ENCODE measurements at places on chromosomes 13 and 19. TPM values are rescaled to one million over a fixed set of nuclear protein-coding genes. Genes with fewer than 3 reads are reported as not detected.

DNA sequence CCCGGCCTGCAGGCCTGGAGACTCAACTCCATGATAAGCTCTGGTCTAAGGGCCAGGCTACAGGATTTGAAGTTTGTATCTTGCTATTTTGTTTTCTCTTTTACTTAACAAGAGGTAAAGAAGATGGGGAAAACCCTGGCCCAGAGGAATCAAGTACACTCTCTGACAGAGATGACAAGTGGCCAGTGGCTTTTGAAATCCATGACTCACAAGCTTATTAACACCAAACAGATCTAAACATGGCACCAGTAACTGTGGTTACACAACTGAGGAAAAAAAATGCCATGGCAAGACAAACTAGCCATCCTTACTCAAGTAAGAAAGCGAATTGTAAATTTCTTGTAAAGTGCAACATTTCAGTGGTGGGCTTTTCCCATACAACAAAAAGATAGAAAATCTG is 72.6 kb upstream of the SERTM1 start:
- DNase-seq, result no peak

DNA sequence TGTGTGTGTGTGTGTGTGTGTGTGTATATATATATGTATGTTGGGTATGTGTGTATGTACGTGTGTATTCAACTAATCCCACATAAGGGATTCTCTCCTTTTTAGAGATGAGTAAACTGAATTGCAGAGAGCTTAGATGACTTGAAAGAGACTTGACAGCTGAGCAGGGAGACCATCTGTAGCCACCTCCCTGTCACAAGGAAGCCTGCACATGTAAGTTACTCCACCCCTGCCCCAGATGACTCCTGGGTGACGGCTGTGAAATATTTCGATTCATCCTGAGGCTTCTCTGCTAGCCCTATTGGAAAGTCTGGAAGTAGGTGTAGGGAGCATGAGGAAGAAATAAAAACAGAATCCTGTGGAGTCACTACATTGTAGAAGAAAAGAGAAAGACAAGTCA is 480.4 kb downstream of the FOXO1 start:
- DNase-seq, result no peak

DNA sequence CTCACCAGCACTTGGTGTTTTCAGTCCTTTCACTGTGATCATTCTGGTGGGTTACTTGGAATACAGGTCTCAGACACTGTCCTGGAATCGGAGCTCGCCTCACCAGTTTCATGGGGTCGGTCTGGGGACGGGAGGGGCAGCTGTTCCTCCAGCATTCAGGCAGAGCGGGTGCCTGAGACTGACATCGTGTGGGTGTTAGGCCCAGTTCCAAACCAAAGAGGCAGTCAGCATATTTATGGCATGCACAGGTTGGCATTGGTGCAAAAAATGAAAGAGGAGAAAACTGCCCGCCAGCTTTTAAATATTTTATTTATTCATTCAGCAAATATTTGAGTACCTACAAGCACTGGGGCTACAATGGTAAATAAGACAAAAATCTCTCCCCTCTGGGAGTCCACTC is 20.1 kb downstream of the PLEKHF1 start:
- no peak for DNase-seq

DNA sequence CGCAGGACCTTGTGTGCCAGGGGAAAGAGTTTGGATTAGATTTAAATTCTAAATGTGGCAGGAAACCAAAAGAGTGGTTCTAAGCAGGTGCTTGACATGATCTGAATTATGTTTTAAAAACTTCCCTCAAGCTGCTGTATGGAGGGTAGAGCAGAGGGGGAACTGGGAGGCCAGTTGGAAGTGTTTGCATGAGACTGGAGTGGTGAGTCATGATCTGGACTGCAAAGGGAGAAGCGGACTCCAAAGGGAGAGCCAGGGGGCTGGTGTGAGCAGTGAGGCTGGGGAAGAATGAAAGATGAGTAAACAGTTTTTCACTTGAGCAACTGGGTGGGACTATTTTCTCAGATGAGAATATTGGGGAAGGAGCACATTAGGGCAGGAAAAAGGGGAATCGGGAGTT is 206.1 kb downstream of the DNAJC15 start:
- no peak for DNase-seq

DNA sequence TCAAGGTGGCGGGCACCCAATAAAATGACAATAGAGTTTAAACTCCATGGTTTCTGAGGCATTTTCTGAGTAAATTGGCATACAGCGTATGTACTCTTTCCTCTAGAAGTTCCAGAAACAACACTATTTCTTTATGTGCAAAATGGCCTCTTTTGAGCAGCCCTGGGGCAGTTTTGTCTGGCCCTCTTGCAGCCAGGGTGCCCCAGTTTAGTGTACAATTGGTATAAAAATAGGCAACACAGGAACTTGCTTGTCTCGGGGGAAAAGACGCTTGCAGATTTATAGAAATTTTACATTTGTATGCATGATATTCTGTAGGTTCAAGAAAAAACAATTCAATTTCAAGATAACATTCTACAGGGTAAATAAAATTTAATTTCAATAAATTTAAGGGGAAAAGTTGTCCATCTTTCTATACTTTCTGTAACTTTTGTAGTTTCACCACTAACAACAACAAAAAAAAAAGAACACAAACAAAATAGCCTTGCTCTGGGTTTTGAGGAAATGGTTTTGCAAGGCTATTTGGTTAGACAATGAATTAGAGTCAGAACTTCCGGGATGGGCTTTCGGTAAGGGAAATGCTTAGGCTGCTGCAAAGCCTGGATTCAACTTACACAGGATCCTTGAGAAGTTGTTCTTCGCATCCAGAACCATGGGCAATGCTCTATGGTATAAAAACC is 45.3 kb downstream of the LRCH1 start:
- no peak for DNase-seq

DNA sequence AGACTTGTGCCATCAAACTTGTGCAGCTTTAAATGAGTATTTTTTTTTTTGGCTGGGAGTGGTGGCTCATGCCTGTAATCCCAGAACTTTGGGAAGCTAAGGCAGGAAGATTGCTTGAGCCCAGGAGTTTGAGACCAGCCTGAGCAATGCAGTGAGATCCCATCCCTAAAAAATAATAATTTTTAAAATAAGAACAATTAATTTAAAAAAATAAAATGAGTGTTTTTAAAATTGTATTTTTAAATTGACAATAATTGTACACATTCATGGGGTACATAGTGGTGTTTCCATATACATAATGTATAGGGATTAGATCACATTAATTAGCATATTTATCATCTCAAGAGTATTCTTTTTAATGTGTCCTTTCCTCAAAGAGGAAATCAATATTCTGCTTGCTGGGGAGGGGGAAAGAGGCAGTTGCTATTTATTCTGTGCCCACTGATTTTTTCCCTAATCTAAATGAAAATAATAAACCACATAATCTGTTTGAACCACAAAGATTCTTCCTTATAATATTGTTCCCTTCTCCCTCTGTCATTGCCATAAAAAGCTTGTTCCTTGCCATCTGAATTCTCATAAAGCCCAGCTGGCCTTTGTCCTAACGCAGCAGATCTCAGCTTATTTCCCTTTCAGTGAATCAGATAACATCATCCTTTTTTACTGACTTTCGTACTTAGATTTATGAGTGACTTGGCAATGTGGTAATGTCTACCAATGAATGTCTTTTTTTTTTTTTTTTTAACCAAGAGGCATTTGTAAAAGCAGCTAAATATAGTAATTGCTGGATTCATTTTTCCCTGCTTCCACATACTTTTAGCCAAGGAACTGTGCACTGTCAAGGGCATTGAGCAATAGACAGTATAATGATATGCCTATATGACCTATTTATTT is 81.8 kb upstream of the RUBCNL start:
- DNase-seq, result no peak

ALOX5AP gene
- not detected for total RNA-seq

DNA sequence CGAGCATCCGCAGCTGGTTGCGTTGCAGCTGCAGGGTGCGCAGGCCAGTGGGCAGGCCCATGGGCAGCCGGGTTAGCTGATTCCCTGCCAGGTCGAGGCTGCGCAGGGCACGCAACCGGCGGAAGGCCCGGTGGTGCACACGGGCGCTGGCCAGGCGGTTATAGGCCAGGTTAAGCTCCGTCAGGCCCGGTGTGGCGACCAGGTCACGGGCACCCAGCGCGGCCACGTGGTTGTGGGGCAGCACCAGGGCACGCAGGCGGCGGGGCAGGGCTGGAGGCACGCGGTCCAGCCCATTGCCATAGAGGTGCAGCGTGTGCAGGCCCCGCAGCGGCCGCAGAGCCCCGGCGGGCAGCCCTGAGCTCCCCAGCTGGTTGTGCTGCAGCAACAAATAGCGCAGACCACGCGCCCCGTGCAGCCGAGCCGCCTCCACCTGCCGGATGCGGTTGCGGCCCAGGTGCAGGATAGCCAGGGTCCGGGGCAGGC is 5.3 kb downstream of the PODNL1 start:
- DNase-seq, result no peak

ZNF700 gene
- total RNA-seq, result 7.9 TPM

- no peak for DNase-seq
Observed at GRCh38 chr13:80054806-80055205, 286.1 kb downstream of the SPRY2 start.

DNA sequence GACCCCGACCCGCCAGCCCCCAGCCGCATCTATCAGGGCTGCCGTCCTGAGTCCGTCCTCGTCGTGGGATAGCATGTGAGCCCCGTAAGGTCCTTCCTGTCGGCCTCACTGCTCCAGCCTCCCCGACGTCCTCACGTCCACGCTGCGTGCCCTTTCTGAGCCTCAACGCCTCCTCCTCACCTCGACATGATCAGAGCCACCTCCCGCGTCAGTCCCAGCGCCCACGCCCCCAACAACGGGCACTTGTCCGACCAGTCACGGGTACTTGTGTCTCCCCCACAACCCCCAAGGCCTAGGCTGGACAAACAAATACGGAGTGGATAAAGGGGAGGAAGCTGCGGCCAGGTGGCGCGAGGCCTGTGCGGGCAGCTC is 665 bp downstream of the ZNF497 start:
- DNase-seq, result no peak

- DNase-seq, result no peak
Observed at GRCh38 chr19:49954092-49954829, 6.7 kb downstream of the SIGLEC11 start.

KASH5 gene
- total RNA-seq, result not detected

SLITRK6 gene
- total RNA-seq, result not detected

TNFSF9 gene
- 0.72 TPM for total RNA-seq

DNA sequence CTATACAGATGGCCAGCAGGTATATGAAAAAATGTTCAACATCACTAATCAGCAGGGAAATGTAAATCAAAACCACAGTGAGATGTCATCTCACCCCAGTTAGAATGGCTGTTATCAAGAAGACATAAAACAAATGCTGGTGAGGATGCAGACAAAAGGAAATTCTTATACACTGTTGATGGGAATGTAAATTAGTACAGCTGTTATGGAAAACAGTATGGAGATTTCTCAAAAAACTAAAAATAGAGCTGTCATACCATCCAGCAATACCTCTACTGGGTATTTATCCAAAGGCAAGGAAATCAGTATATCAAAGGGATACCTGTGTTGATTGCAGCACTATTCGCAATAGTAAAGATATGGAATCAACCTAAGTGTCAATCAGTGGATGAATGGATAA is 22.9 kb downstream of the COG3 start:
- DNase-seq, result no peak

ZNF681 gene
- total RNA-seq, result 1.9 TPM

DNA sequence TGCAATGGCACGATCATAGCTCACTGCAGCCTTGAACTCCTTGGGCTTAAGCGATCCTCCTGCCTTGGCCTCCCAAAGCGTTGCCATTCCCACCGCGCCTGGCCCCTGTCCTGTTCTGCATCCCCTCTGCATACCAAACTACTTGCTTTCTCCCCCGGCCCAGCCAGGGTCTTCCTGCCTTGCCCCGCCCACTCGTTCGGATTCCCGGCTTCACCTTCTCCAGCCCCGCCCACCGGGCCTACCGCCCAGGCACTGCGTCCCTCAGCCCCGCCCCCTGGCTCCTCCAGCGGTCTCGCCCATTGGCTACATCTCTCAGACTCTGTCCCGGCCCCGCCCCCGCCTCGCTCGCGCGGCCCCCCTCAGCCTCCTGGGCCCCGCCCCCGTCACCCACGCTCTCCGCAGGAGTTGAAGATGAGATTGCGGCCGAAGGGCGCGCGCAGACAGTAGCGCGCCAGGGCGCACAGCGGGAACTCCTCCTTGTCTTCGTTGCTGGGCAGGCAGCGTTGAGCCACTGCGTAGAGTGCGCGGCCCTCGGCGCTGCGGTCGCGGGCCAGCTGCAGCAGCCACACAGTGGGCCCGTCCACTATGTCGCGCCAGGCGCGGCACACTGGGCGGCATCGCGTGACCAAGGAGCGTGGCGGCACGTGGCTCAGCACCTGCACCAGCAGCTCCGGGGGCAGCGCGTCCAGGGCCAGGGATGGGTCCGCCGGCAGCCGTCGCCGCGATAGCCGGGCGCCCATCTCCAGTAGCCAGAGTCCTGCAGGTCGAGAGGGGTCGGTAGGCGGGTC is 19.0 kb downstream of the MRPS12 start:
- peak; percentile 87 for DNase-seq

GRCh38 chr13:25659091-25659795 is 287.5 kb downstream of the ATP8A2 start:
- no peak for DNase-seq

DNA sequence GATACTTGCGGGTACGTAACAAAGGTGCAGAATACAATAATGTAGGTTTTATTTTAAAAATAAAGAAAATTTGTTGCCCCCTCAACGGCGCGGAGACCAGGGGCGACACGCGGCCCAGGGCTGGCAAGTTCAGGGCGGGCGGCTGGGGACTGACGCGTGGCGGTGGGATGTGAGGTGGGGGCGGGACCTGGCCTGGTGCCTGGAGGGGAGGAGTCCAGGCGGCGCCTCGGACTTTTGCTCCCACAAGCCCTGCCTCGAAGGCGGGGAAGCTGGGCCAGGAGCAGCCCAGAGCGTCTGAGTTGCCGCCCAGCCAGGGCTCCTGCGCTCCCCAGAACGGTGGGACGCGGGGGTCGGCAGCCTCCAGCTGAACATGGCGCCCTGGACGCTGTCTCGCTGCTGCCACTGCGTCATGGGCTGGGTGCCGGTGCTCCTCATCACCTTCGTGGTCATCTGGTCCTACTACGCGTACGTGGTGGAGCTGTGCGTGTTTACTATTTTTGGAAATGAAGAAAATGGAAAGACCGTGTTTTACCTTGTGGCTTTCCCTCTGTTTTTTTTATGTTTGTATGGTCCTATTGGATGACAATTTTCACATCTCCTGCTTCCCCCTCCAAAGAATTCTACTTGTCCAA is 1122.8 kb upstream of the ATXN8OS start:
- DNase-seq, result no peak

Data from endothelial cell of umbilical vein (primary cell).